ENCODE measurements at places on chromosomes 4 and X. TPM values are rescaled to one million over a fixed set of nuclear protein-coding genes. Genes with fewer than 3 reads are reported as not detected.

ADH1A gene
- total RNA-seq: not detected

FABP2 gene
- total RNA-seq: not detected

CC2D2A gene
- not detected for total RNA-seq

CXCL3 gene
- total RNA-seq: not detected

ETFDH gene
- 27.1 TPM for total RNA-seq

DTHD1 gene
- total RNA-seq: not detected

TCEAL6 gene
- not detected for total RNA-seq

FGF2 gene
- not detected for total RNA-seq

PTPN13 gene
- total RNA-seq: 2.6 TPM

OPRPN gene
- total RNA-seq: not detected

F8A2 gene
- total RNA-seq: not detected

PCYT1B gene
- not detected for total RNA-seq

ZNF630 gene
- total RNA-seq: 0.52 TPM

Measured in activated CD4-positive, alpha-beta T cell treated with anti-CD3 and anti-CD28 coated beads, Interleukin-2, amount 10 ng/mL, durations not matched to agents 7 days and 5 days (primary cell).